Cardiac fibroblast (primary cell): ENCODE measurements at places on chromosomes 5 and 9.

GRCh38 chr9:13278368-13279246, 885 bp downstream of the MPDZ start:
- DNase-seq = peak; percentile 77

DNA sequence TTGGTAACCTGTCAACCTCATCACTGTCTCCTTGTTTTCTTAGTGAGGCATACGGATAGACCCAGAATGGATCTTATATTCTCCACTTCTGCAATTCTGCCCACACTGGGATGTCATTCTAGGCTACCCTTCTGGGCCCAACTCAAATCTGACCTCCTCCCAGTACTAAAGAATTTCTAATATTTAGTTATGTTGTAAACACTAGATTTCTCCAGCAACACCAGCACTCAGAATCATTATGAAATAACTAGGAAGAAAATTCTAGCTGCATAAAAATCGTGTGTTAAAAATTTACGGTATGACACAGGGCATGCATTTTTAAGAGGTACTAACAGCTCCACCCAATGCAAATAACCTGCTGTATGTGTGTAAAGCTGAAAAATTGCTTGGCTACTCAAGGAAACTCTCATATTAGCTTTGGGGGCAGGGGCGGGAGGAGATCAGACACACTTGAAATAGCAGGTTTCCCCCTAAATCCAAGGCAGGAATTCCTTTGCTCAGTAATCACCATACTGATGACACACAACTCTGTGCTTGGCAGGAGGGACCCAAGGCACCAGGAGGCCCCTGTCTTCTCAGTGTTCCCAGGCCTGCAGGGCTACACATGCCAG, 27.3 kb downstream of the MACROH2A1 start:
- peak; percentile 47 for DNase-seq

GRCh38 chr5:172276214-172276613, 7.3 kb downstream of the UBTD2 start:
- DNase-seq = peak; percentile 81

DNA sequence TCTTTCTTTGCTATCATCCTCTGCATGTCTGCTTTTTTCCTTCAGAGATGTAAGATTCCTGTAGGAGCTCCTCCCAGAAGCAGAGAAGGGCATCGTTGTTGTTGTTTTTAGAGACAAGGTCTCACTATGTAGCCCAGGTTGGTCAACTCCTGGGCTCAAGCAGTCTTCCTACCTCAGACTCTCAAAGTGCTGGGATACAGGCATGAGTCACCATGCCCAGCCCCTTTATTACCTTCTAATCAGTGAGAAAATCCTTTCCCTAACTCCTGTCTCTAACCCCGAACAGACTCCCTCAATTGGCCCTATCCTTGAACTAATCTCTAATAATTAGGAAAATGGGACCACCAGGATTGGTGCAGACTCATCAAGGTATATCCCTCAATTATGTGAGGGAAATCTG, 64.4 kb downstream of the GALNT10 start:
- DNase-seq = no peak

GRCh38 chr5:161745392-161745791, 59.9 kb downstream of the GABRA6 start:
- no peak for DNase-seq

- DNase-seq = no peak
Measured at GRCh38 chr9:126219648-126220063, 107.0 kb upstream of the MVB12B start.

- no peak for DNase-seq
Measured at GRCh38 chr5:16628376-16628775, 11.6 kb upstream of the RETREG1 start.

DNA sequence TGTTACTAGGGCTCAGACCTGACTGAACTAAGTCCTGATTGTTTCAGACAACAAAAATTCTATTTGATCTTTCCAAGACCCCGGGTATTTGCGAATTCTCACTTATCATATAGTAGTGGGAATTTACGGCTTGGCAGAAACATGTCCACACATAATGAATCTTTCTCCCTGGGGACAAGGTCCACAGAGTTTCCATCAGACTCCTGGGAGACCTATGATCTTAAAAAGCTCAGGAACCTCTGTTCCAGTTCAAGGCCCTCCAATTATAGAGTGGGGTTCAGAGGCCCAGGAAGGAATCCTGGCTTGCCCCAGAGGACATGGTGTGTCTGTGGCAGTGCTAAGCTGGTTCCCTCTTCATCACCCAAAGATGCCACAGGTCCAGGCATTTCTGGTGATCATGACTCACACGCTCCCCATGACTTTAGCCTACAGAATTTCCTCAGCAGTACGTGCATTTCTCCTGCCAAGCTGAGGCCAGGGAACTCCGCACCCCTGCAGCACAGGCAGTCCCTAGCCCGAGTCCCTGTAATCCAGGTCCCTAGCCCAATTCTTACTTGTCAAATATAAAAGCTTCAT, 12.6 kb downstream of the RAPGEF1 start:
- DNase-seq = peak; percentile 68

DNA sequence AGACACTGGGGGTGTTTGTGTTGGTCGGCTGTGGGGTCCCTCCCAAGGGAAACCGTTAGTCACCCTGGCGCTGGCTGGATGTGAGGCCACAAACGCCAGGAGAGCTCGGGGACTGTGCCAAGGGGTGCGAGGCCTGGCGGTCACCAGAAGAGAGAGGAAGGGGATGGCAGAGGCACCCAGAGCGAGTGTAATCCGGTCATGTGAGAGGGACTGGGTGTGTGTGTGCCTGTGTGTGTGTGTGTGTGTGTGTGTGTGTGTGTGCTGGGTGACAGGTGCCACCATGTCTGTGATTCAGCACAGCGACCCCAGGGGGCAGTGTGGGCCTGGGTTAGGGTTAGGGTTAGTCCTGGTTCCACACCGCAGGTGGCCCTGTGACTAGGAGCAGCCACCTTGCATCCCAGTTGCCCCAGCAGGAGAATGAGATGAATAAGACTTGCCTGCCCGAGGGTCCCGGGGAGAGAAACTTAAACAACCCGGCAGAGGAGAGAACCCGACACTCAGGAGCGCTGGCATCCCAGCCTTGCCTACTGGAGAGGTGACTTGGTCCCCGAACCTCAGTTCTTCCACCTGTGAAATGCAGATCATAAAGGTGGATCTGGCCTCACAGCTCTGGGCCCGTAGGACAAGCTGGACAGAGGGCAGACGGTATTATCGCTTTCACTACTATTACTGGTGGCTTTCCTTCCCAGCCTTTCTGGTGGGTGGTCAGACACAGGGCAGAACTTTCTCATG, 1.4 kb upstream of the ADAMTSL2 start:
- DNase-seq = peak; percentile 63

- no peak for DNase-seq
Measured at GRCh38 chr9:94156348-94157049, 72.2 kb downstream of the PTPDC1 start.

DNA sequence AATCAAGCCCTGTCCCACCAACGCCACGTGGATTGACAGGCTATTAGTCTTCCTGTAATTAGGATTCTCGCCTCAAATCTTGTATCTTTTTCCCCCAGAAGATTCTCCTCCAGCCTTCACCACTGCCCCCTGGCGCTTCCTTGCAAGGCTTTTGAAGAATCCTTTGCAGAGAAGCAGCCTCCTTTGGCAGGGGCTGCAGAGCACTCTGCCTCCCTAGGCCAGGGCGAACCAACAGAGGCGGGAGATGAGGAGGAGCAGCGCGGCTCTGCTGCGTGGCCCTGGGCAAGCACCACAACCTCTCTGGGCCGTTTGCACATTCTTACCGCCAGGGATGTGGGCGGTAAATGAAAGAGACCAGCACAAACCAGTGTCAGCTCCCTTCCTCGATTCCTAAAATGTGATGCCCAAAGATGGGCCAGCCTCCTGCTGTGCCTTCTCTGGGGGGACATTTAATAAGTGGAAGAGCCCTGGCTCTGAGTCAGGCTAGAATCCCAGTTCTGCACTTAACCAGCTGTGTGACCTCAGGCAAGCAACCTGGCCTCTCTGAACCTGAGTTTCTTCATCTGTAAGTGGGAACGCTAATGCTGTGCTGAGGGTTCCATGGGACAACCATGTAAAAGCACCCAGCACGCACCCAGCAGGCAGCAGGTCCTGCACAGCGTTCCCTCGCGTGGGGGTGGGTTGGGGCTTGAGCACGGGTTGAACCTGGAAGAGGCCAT, 128.6 kb downstream of the KCNIP1 start:
- DNase-seq = no peak

GRCh38 chr5:168104811-168105481, 186.5 kb upstream of the WWC1 start:
- no peak for DNase-seq

DNA sequence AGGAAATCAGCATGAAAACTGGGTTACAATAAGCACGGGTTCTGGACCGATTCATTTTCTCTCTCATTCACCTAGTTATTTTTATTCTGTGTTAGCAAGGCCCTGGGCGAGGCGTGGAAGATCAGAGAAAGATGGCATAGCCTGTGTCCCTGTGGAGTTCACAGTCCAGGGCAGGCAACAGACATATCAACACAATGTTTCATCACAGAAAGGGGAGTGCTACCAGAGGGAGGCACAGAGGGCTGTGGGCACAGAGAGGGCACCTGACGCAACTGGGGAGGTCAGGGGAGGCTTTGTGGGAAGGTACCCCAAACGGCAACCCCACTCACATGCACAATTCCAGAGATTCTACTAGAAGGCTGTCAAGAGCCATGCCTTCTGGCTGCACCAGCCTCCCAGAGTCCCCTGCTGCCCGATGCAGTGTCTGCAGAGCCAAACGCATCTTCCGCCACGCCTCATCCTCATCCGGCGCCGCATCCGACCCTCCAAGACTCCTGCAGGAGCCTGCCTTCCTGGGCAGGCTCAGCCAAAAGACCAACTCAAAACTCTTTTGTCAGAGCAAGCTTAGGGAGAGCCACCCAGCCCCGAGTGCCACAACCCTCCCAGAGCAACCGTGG, 1.4 kb downstream of the FAM193B start:
- peak; percentile 28 for DNase-seq

GRCh38 chr9:124218987-124219461, 38.7 kb upstream of the NEK6 start:
- no peak for DNase-seq

- DNase-seq = no peak
Measured at GRCh38 chr9:115292584-115293279, 174.8 kb upstream of the TNC start.

GRCh38 chr9:69071059-69071458, 35.5 kb downstream of the FXN start:
- peak; percentile 40 for DNase-seq

DNA sequence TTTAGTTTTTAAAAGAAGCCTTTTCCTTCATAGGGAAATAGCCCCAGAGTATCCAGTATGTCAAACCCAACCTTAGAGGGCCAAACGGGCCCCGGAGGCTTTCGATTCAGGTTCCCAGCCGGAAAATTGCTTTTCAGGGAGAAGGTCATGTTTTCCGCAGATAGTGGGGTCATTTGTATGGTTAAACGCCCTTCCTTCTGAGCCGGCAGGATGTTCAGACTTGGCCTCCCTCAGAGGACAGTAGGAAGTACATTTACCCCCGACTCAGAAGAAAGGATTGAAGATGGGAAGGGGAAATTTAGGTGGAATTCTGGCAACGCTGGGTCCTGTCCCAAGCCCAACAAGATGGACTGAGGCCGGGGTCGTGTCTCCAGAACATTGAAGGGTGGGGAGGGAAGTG, 195.2 kb downstream of the AOPEP start:
- no peak for DNase-seq

DNA sequence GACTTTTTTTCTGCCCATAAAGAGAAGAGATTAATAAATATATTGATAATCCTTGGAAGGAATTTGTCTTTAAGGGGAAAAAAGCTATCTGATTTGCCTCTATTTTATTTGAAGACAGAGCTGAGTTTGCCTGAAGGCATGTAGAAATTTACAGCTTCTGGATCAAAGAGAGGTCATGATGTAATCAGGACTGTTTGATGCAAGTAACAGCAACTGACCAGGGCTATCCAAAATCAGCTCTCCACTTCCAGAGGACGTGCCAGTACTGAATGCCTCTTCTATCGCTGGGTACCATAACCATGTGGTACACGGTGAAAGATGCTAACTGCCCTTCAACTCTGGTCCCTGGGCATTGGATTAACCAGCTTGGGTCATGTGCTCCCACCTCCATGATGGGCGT, 90.6 kb downstream of the ZFAND5 start:
- no peak for DNase-seq

DNA sequence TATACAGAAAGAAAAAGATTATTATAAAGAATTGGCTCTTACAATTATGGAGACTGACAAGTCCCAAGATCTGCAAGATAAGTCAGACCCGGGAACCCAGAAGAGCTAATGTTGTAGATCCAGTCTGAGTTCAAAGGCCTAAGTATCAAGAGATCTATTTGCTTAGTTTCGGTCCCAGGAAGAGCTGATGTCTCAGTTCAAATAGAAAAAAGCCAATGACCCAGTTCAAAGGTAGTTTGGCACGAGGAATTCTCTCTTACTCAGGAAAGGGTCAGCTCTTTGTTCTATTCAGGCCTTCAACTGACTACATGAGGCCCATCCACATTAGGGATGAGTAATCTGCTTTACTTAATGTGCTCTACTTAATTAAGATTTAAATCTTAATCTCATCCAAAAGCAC, 128.3 kb upstream of the PLCXD3 start:
- DNase-seq = no peak

- DNase-seq = no peak
Measured at GRCh38 chr9:106069241-106069640, 374.9 kb downstream of the TMEM38B start.

- no peak for DNase-seq
Measured at GRCh38 chr5:521680-522079, 2.6 kb downstream of the SLC9A3 start.

- DNase-seq = no peak
Measured at GRCh38 chr5:132321109-132321721, 27.0 kb downstream of the SLC22A4 start.

DNA sequence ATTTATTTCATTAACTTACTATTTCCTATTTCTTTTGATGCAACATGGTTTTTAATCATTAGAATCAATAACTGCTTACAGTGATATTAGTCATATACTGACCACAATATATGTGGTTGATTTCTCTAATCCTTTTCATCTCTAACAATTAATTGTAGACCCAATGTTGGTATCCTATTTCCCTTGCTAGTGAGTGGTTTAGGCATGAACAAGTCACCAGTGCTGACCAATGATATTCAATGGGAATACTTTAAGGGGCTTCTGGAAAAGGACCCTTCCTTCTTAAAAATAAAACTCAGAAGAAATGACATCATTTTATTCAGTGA, 672.4 kb upstream of the GRAMD2B start:
- no peak for DNase-seq

GRCh38 chr9:136312436-136312835, 8.5 kb upstream of the CCDC187 start:
- peak; percentile 53 for DNase-seq

GRCh38 chr5:43168175-43168574, 23.9 kb upstream of the NIM1K start:
- DNase-seq = no peak
